GM12891 (cell line): ENCODE measurements at places on chromosomes 13 and 19.

GRCh38 chr13:42631181-42631580 lies 57.2 kb downstream of the TNFSF11 start:
- no peak for DNase-seq

- DNase-seq = no peak
Measured at GRCh38 chr19:32868206-32868950, 1.2 kb downstream of the SLC7A9 start.

DNA sequence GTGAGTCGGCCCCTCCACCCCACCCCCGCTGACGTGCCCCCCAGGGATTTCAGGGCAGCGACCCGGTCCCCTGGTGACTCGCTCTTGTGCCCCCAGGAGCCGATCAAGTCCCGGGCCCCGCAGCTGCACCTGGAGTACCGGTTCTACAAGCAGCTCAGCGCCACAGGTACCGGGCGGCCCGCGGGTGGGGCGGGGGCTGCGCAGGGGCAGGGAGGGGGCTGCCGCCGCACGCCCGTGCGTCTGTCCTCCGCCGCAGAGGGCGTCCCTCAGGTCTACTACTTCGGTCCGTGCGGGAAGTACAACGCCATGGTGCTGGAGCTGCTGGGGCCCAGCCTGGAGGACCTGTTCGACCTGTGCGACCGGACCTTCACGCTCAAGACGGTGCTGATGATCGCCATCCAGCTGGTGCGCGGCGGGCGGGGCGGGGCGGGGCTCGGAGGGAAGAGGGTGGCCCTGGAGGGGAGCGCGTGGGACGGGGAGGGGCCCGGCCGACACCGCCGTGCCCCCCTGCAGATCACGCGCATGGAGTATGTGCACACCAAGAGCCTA lies 37.1 kb downstream of the BTBD2 start:
- no peak for DNase-seq

DNA sequence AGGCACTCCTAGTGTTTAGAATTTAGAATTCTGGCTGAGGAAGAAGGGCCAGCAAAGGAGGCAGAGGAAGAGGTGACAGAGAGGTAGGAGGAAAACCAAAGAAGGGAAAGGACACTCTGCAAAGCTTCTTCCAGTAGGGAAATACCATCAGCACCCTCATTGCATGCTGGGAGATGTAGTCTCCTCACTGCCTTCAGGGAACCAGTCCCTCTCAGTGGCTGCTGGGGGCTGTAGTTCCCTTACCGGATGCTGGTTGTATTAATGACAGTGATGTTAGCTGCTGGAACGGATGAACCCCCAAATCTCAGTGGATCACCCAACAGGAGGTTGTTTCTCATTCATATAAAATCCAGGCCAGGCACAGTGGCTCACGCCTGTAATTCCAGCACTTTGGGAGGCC lies 10.1 kb downstream of the GRIN2D start:
- peak; percentile 74 for DNase-seq

DNA sequence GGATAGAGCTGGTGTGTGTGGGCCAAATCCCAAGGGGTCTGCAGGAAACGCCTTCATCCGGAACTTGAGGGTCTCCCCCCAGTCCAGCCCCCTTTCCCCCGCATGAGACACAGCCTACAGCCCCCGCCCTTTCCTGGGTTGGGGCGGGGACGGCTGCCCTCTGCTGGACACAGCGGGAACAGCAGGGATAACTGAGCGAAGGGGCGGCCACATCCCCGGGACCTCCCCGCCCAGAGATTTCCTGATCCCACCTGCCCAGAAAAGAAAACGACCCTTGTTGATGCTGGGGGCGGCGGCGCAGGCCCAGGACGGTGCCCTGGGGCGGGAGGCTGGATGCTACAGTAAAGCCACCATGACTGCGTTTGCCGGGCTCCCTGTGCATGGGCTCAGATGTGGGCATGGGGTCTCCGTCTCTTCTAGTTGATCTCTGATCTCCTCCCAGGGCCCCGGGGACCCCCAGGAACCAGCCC lies 14.2 kb downstream of the ONECUT3 start:
- peak; percentile 90 for DNase-seq

- no peak for DNase-seq
Measured at GRCh38 chr13:114089751-114090400, 42.5 kb downstream of the RASA3 start.

DNA sequence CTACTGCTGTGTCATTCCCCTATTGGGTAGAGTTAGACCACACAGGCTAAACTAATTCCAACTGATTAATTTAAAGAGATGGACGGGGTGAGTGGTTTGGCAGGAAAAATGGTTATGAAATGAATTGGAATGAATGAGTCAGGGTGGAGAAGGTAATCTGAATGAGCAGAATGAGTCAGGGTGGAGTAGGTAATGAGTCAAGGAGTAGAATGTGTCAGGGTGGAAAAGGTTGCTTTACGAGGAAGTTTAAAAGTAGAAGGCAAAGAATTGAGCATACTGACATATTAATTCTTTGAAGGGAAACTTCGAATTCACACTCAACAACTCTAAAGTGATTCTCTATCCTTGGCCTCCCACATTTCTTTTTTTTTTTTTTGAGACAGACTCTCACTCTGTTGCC lies 12.7 kb upstream of the ZNF121 start:
- no peak for DNase-seq

GRCh38 chr19:30430206-30430734 lies 58.1 kb downstream of the ZNF536 start:
- DNase-seq = no peak

GRCh38 chr19:8631425-8631819 lies 989 bp downstream of the NFILZ start:
- no peak for DNase-seq

- DNase-seq = no peak
Measured at GRCh38 chr13:112060899-112061366, 6.0 kb upstream of the SOX1 start.

- DNase-seq = no peak
Measured at GRCh38 chr19:46716672-46717033, 261 bp downstream of the PRKD2 start.

- no peak for DNase-seq
Measured at GRCh38 chr13:26919311-26919710, 158.7 kb upstream of the GPR12 start.

DNA sequence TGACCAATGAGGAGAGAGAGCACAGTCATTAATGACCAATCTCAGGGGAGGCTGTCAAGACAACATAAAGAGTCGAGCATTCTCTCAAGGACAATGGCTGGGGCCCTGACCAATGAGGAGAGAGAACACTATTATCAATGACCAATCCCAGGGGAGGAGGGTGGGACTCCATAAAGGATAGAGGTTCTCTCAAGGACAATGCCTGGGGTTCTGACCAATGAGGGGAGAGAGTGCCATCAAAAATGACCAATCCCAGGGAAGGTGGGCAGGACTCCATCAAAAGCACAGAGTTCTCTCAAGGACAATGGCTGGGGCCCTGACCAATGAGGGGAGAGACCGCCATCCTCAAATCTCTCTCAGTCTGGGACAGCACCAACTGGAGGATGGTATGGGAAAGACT lies 3.3 kb upstream of the KLK11 start:
- DNase-seq = no peak

- no peak for DNase-seq
Measured at GRCh38 chr13:38697628-38698333, 10.9 kb downstream of the FREM2 start.

- DNase-seq = no peak
Measured at GRCh38 chr13:23437916-23438315, 4.4 kb upstream of the SACS start.

DNA sequence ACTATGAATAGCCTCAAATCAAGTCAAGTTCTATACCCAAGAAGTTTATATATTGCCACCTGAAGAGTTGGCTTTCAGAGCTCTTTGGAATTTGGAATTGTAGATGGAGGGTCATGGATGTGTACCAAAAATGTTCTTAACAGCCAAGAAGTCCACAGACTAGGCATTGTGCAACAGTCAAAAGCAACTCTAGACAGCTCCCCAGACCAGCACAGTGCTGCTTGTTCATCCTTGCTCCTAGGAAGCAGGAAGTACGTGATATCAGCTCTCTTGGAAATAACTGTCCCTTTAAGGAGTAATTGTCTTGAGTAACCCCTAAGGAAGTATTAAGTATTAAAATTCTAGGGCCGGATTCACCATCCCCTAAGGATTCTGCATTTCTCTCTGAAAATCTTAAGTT lies 30.7 kb upstream of the IL17D start:
- DNase-seq = no peak

DNA sequence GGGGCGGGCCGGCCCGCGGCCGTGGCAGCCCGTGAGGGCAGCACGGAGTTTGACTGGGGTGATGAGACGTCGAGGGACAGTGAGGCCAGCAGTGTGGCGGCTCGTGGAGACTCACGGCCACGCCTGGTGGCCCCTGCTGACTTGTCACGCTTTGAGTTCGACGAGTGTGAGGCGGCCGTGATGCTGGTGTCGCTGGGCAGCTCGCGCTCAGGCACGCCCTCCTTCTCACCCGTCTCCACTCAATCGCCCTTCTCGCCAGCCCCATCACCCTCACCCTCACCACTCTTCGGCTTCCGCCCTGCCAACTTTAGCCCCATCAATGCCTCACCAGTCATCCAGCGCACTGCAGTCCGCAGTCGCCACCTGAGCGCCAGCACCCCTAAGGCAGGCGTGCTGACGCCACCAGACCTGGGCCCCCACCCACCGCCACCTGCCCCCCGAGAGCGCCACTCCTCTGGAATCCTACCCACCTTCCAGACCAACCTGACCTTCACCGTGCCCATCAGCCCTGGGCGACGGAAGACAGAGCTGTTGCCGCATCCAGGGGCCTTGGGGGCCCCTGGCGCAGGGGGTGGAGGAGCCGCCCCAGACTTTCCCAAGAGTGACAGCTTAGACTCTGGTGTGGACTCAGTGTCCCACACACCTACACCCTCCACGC lies 4.5 kb downstream of the CIC start:
- DNase-seq = no peak

DNA sequence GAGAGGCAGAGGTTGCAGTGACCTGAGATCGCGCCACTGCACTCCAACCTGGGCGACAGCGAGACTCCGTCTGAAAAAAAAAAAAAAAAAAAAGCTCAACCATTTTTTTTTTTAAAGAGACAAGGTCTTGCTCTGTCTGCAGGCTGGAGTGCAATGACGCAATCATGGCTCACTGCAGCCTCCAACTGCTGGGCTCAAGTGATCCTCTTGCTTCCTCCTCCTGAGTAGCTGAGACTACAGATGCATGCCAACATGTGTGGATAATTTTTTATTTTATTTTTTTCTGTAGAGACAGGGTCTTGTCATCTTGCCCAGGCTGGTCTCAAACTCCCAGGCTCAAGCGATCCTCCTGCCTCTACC lies 10.3 kb downstream of the EHD2 start:
- DNase-seq = no peak

GRCh38 chr13:110716247-110716515 lies 2.7 kb downstream of the ING1 start:
- DNase-seq = no peak

DNA sequence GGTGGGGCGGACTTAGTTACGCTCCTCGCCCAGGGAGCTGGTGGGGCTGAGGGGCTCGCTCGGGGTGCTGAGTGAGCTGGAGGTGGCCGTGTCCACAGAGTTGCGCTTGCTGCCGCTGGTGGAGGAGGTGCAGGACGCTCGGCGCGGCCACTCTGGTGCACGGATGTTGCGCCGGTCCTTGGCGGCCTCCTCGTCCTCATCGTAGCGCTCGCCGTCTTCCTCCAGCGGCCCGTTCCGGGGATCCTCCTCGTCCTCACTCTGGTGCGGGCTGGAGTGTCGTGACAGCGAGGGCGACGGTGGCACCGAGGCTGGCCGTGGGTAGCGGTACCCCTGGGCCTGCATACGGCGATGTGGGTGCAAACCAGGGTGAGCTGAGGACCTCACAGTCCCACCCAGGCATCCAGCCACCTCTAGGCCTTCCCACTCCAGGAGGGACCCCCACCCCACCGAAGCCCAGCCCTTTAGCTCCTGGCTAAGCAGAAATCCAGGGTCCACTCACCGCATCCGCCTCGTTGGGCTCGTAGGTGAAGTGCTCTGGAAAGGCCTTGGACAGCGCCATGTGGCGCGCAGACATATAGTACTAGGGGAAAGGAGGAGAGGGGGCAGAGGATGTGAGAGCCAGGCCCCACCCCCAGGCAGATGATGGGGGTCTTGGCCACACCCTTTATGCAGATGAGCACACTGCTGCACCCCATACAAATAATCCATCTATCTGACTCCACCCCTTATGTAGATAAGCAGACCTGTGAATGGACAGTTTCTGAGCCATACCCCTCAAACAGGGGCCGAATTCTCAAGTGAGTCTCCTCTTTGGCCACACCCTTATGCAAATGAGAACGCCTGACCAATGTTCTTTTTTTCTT lies 4.4 kb downstream of the FTL start:
- DNase-seq = no peak

GRCh38 chr19:30566681-30567420 lies 194.7 kb downstream of the ZNF536 start:
- DNase-seq = no peak

GRCh38 chr13:98475522-98475921 lies 101.4 kb downstream of the STK24 start:
- no peak for DNase-seq

DNA sequence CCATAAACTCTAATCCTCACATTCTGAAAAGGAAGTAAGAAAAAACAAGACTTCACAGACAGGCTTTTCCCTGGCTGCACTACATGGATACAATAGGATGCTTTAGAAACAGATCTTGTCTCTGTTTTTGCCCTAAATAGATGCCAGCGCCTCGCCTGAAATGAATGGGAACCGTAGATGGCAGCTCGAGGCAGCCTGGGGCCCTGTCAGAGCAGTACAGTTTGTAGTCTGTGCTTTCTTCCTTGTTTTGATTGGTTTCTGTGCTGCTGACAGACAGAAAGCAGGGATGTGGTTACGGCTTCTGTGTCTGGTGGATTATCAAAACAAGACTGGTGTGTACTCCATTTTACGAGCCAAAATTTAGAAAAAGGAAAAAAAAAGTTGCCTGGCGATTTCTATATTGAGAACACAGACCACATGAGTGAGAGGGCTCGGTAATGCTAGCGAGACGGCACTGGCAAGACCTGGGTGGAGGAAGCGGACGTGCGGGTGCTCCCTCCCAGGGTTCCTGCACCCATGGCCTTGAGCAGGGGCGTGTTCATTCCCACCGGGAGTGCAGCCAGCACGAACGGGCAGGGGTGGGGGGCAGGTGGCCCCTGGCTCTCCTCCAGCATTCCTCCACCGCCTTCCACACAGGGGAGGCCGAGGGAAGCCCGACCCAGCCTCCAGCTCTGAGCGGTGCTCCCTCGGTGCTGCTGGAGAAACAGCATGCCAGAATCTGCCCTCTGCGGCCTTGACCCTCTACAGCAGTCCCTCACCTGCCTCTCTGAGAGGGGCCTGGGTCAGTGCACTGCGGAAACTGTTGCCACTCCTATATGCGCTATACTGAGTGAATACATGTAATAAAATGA lies 37.6 kb upstream of the C1QTNF9 start:
- no peak for DNase-seq

GRCh38 chr19:42121656-42122069 lies 10.6 kb downstream of the POU2F2 start:
- no peak for DNase-seq

GRCh38 chr13:66640231-66640630 lies 589.9 kb downstream of the PCDH9 start:
- no peak for DNase-seq
